ENCODE measurements at places on chromosomes 12 and 14.

GRCh38 chr12:19647806-19648556 lies 208.7 kb downstream of the AEBP2 start:
- DNase-seq: no peak

DNA sequence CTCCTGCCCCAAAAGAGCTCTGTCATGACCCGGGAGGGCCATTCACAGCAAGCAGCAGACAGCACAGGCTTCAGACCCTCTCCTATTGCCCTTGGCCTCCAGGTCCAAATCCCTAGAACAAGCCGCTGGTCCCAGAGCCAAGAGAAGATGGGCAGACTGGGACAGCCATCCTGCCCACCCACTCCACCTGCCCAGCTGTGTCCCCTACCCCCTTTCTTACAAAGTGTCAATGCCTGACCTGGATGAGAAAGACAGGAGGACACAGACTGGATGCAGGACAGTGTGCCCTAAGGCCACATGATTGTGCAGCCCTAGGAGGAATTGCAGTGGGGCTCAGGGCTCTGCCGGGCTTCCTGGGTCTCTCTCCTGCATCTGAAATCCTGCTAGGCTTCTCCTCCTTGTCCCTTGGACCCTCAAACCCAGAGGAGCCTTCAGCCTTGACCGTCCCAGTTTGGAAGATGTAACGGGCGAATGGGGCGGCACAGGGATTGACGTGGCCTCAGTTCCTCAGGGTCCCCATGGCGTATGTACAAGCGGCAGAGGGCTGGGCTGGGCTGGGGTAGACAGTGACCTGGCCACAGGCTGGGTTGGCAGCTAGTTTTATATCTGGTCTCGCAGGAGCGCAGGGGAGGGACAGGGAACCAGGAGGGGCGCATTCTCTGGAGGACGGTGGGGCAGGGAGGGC lies 27.1 kb upstream of the BCDIN3D start:
- no peak for DNase-seq

GRCh38 chr14:83863042-83863774 lies 1666.7 kb upstream of the FLRT2 start:
- no peak for DNase-seq

GRCh38 chr12:61188801-61189595 lies 1071.2 kb upstream of the USP15 start:
- no peak for DNase-seq

- DNase-seq: no peak
These were observed 59.8 kb downstream of the DIO3 start for GRCh38 chr14:101620821-101621785.

DNA sequence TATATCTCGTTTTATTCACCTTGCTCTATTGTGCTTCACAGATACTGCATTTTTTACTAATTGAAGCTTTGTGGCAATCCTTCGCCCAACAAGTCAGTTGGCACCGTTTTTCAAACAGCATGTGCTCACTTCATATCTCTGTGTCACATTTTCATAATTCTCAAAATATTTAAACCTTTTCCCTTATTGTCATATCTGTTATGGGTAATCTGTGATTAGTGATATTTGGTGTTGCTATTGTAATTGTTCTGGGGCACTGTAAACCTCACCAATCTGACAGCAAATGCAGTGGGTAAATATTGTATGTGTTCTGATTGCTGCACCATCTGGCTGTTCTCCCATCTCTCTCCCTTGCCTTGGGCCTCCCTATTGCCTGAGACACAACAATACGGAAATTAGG lies 191.3 kb downstream of the BTG1 start:
- no peak for DNase-seq

GRCh38 chr14:63276492-63277342 lies 42.0 kb downstream of the GPHB5 start:
- DNase-seq: peak; percentile 38

DNA sequence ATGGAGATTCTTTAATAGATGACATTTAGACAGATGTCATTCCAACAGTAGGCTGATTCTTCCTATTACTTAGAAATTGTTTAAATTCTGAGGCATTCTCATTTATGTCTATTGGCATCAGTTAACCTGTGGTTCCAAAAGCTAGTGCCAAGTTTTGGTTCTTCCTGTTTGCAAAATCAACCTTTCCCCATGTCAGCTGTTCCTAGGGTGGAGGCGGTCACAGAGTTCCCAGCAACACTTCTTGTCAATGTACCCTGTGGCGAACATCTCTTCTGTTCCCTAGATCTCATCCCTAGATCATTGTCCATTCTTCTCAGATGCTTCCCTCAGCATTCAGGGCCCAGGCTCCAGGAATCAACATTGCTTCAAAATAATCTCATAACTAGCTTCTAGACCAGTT lies 140.9 kb downstream of the PHLDA1 start:
- no peak for DNase-seq

- no peak for DNase-seq
These were observed 18.4 kb downstream of the PIGH start for GRCh38 chr14:67581643-67582042.
